ENCODE measurements at places on chromosomes 2 and 18.
A peak's percentile ranks its signal among the peaks of the same experiment; 100 is the strongest.

DNA sequence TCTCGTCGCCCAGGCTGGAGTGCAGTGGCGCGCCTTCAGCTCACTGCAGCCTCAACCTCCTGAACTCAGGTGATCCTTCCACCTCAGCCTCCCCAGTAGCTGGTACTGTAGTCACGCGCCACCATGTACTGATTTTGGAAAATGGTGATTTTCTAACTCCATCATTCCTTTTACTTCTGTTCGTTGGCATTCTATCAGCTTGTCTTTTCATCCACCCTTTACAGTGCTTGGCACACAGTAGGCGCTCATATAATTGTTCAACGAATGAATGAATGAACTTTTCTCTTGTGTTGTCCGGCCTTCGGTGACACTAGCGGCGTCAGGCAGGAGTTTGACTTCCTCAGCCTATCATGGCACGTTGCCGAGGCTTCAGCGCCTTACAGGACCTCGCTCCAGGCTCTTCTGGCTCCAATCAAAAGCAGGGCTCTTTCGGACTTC lies 373 bp upstream of the MTHFD2 start:
- DNase-seq = no peak

- DNase-seq = peak; percentile 35
Measured at GRCh38 chr2:2828774-2829368, 497.8 kb upstream of the MYT1L start.

DNA sequence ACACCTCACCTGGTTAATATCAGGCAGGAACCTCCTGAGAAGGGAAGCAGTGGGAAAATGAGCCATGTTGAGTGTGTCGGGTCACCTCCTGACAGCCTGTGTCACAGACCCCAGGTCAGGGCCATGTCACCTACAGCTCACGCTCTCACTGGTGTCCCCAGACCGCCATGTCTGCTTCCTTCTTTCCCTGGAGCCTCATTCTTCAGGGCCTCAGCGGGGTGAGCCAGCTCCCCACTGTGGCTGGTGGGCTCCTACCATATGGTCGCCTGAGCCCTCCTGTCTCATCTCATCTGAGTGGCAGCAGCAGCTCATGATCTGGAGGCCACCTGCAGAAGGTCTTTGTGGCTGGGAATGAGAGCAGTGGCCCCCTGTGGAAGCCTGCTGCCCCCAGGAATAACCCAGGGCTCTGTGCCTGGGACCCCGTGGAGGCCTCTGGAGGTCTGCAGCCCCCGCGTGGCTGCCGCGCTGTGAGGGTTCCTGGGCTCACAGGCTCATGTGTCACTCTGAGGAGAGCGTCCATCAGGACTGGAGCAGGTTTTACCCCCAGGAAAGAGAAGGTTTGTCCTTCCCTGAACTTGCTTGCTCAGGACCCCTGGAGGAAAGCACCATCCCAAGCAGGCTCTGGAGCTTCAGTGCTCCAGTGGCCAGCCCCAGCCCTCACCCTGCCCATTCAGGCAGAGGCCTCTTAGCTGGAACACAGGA lies 56.4 kb downstream of the FAM168B start:
- no peak for DNase-seq

DNA sequence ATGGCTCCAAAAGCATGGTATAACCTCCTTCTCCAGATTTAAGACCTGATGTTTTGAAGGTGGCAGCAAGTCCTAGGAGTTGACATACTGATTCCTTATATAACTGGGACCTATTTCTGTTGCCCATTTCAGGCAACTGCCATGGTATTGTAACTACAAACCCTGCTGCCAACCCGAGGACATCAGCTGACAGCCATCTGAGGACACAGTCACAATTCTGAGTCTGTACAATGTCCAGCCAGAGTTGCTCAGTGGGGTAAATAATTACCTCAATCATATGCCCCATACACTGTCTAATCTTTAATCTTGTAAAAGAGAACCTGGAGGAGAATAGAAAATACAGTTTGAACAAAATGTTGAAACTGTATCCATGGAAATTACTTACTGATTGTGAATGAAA lies 8.7 kb upstream of the GAREM2 start:
- DNase-seq = no peak

DNA sequence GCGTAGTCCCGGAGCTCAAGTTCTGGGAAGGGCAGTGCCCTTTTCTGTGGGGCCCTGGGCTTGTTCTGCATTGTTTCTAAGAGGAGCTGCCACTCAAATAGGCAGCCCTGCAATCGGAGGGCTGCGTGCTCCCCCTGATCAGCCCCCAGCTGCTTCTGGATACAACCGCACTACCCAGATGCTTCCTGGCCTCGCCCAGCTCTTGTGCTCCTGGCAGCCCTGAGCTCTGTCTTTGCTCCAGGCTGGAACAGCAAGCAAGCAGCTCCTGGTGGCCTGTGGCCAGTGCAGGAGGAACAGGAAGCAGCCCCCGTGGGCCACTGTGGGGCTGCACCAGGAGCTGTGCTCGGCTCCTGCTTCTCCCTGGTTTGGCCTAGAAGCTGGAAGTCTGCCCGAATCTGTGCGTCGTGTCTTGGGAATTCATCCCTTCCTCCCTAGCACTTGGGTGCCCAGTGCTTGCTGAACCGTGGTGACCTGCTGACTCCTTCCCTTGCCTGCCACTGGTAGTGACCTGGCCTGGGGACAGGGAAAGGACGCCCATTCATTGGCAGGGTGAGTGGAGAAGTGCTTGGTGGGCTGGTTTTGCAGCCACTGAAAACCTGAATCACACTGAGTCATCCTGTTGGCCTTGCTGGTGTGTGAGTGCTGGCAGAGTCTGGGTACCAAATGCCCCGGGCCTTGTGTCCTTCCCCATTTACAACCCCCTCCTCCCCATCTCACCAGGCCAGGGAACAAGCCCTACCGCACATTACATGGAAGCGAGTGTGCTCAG lies 27.3 kb upstream of the NTSR2 start:
- DNase-seq = peak; percentile 80

DNA sequence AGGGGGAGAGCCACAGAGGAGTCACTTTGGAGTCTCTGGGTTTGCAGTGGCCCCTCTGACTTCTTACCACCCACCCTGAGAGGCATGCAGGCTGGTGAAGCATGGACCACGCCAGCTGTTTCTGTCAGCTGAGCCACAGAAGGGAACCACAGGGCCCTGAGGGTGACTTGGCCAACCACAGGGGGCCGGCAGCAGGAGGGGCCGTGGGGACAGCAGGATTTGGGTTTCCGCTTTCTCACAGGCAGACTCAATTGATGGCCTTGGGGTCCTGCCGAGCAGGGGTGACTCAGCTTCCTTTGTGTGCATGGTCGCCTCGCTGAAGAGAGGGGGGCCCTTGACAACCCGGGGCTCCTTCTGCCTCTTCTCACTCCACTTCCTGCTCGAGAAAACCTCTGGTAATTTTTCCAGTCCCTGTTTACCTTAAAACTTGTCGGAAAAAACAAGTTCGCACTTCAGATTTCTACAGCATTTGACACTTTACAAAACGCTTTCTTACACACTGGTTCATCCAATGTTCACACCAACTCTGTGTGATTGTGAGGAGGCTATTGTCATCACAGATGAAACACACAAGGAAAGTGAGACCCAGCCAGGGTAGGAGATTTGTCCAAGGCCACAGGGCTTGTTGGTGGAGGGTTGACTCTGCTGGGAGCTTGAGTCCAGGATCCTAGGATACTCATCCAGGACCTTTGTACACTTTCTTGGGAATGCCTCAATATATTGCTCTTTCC lies 311.2 kb downstream of the LPIN1 start:
- no peak for DNase-seq

DNA sequence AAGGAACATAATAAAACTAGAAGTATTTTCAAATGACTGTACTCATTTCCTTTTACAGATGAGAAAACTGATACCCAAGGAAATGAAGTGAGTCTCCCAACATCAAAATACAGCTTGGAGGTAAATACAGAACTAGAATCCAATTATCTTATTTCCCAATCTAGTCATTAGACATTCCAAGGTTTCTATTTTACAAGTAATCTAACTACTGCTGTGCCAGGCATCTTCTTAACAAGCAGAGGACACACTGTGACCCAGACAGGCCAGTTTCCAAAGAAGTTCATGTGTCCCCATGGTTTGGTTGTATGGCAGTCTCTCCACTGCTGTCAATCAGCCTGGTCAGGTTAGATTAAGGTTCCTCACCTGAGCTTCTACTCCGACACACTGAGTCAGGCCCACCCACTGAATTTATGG lies 143.5 kb downstream of the THADA start:
- DNase-seq = no peak

DNA sequence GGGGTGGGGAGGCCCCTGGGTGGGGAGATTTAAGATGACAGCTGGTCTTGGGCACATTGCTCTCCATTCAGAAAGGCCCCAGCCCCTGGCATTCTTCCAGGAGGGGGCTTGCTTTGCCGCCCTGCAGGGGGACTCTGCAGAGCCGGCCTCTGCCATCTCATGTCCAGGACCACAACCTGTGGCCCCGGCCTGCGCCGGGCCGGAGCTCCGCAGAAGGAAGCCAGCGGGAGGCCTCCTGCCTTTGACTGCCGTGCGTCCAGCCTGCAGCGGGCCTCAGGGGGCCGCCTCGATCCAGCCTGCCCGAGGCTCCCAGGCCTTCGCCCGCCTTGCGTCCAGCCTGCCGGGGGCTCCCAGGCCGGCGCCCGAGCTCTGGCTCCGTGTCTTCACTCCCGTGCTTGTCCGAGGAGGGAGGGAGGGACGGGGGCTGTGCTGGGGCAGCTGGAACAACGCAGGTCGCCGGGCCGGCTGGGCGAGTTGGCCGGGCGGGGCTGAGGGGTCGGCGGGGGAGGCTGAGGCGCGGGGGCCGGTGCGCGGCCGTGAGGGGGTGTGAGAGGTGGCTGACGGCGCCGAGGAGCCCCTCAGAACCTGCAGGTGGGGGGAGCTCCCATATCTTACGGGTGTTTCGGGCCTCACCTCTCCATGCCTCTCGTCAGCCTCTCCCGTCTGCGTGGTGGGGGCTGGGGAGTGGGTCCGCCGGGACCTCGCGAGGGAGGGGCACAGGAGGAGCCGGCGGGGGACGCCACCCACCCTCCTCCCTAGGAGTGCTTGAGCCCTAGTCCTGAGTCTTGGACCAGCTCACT lies 20.4 kb downstream of the GPC1 start:
- DNase-seq = no peak

GRCh38 chr2:241575624-241576292 lies 17.2 kb downstream of the BOK start:
- no peak for DNase-seq

DNA sequence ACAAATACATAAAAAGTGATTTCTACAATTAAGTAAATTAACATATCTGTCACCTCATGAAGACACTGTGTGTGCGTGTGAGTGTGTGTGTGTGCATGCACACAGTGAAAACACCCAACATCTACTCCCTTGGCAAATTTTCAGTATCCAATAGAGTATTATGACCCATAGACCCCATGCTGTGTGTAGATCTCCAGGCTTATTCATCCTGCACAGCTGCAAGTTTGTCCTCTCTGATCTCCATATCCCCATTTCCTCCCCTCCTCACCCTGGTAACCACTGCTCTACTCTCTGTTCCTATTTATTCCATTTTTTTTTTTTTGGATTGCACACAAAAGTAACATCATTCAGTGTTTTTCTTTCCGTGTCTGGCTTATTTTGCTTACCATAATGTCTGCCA lies 391.0 kb downstream of the SOX11 start:
- no peak for DNase-seq

GRCh38 chr2:192157776-192158175 lies 37.0 kb downstream of the TMEFF2 start:
- no peak for DNase-seq

- no peak for DNase-seq
Measured at GRCh38 chr2:165149439-165149838, 54.4 kb downstream of the SCN3A start.

DNA sequence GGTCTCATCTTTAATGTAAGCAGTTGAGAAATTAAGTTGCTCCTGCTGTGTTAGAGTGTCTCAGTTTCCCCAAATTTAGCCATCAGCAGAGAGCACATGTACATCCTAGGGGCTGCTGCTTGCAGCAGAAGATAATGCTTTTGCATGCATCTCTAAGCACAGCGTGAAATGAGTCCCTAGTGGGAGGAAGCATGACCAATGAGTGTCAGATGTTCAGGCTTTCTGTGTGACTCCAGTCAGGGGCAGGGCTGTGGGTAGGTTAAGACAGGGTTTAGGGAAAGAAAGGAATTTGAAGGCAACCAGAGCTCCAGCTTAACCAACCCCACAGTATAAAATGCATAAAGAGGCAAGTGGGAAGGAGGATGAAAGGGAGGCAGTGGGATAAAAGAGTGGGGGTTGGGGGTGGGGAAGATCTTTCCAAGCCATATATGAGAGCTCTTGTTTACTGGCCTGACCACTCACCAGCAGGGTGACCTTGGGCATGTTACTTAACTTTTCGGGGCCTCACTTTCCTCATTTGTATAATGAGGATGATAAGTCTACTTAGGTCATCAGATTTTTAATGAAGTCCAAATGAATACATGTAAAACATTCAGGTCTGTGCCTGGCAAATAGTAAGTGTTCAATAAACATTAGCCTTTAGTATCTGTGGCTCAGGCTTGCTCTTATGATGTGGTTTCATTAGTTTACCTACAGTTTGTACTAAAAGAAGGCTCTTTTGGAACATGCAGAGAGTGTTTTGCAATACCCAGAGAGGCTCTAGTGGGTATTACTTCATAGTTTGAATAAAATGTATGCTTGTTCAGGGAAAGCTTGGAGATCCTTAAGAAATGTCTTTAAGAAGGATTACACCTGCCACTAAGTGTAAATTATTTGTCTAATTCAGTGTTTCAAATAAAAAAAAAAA lies 42.7 kb upstream of the PELI1 start:
- no peak for DNase-seq

Measured in NCI-H1694 (cell line).